RPMI8226 (cell line): ENCODE measurements at places on chromosomes 2 and 18.
A peak's percentile ranks its signal among the peaks of the same experiment; 100 is the strongest.

GRCh38 chr2:98374958-98375570 lies 28.8 kb downstream of the CNGA3 start:
- no peak for DNase-seq

- DNase-seq = no peak
Measured at GRCh38 chr18:11747731-11748130, 58.7 kb downstream of the GNAL start.

GRCh38 chr18:66211749-66212148 lies 392.1 kb downstream of the CDH19 start:
- no peak for DNase-seq

- no peak for DNase-seq
Measured at GRCh38 chr2:71944183-71944550, 203.5 kb downstream of the CYP26B1 start.

- no peak for DNase-seq
Measured at GRCh38 chr2:27323596-27324285, 844 bp upstream of the MPV17 start.

GRCh38 chr2:180747728-180748127 lies 232.7 kb upstream of the UBE2E3 start:
- no peak for DNase-seq

- DNase-seq = no peak
Measured at GRCh38 chr2:58419983-58420382, 178.9 kb upstream of the FANCL start.

GRCh38 chr2:158701101-158701500 lies 94.0 kb upstream of the DAPL1 start:
- DNase-seq = no peak

DNA sequence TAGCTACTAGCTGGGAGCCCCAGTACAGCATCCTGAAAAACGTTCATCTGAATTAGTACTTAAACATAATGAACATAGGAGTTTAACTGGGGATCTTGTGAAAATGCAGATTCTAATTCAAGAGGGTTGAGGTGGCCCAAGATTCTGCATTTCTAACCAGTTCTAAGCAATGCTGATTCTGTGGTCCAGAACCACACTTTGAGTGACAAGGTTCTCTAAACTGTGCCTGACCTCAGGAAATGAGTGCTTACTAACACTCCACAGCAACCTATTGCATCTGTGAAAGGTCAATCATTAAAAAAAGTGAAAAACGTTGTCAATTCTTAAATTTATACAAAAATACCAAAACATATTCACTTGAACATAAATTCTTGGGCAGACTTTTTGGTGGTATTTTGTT lies 157.1 kb upstream of the ZFP36L2 start:
- DNase-seq = no peak

DNA sequence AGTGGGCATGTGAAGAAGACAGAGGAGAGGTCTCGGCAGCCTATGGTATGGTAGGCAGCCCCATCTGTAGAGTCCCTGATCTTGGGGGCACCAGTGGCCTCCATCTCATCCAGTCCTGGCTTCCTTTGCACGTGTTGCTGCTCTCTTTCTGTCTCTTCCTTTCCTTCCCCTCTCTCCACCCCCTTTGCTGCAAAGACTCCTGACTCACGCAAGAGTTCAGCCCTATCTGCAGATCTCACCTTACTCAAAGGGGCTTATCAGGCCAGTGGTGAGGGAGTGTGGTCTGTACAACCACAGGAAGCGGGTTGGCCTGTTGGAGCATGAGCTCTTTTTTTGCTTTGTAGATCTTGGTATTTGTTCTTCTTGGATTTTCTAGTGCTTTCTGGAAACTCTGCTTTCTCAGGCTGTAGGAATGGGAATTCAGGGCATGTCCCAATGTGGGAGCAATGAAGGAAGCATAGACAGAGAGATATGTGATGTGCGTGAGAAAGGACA lies 14.6 kb upstream of the NT5DC4 start:
- no peak for DNase-seq

DNA sequence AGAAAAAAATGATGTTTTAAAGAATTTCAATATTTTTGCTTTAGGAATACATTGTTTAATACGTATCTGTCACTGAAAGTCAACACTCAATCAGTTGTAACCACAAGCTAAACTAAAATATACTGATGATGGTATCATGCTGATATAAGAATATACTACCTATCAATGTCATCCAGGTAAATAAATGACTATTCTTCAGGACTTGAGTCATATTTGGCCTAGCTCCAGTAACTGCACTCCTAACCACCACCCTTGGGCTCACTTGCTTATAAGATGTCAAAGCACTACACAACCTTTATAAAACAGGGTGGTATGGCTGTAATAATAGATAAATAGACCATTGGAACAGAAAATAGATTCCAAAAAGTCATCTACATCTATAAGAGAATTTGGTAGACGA lies 48.8 kb downstream of the RND3 start:
- no peak for DNase-seq

DNA sequence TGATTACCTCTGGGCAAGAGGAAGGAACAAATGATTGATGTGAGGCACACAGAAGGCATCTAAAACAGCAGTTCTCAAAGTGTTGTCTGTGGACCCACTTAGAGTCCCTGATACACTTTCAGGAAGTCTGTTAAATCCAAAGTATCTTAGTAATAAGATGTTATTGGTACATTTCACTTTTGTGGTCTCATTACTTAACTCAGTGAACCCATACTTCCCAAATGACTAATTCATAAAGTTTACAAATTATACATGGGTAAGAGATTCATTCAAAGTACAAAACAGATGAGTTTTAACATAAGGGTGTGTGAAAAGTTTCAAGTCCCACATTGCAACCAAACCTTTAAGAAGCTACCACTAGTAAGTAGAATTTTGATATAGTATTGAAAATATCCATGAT lies 440.5 kb downstream of the NUP35 start:
- DNase-seq = no peak

GRCh38 chr2:33314541-33314940 lies 161.9 kb upstream of the RASGRP3 start:
- no peak for DNase-seq

DNA sequence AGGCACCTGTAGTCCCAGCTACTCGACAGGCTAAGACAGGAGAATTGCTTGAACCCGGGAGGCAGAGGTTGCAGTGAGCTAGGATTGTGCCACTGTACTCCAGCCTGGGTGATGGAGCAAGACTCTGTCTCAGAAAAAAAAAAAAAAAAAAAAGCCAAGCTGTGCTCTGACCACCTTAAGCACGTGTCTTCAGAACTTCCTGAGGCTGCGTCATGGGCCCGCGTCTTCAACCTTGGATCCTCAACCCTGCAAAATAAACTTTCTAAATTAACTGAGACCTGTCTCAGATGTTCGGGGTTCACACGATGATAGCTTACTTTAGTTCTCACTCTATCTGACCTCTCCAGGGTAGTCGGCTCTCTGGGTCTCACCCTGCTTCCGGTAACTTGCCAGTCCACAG lies 65.8 kb upstream of the CABLES1 start:
- no peak for DNase-seq

DNA sequence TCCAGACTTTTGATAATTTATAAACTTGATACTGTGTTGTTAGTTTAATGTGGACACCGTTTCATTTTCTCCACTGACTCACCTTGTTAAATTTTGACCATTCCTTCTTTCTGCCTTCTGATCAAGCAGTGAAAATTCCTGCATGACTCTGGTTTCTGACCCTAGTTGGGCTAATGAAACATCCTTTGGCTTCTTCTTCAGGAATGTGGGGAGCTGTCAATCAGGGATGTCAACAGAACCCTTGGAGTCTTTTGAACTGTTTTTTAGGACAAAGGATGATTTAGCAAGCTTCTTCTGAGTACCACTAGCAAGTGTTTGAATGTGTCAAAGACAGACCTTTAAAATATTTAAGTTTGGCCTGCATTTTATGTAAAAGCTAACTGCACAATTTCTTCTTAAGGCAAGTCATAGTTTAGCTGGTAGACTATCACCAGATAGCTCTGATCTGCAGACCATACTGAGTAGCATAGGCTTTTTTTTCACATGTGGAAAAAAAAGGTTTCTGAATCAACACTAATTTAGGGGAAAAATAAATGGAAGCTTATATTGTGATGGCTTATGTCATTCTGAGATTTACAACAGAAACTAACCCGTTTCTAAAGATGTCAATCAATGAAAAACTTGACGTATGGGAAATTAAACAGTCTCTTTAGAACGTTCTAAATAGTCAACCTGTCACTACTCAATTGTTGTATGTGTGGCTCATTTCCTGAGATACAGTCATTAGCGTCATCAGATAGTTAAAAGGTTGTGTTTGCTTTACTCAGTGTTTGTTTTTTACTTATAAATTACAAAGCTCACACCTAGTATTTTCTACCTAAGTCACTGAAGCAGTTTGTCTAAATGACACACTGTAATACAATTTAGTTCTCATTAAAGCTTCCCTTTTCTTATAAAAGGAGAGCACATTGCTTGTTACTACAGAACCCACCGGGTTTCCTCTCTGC lies 311.4 kb downstream of the PTPRM start:
- no peak for DNase-seq

GRCh38 chr2:234447963-234448362 lies 48.9 kb downstream of the ARL4C start:
- DNase-seq = no peak

GRCh38 chr2:161120775-161121174 lies 39.5 kb upstream of the TANK start:
- DNase-seq = no peak

- no peak for DNase-seq
Measured at GRCh38 chr2:187429989-187430388, 18.1 kb downstream of the CALCRL start.

- DNase-seq = peak; percentile 79
Measured at GRCh38 chr2:11123856-11124759, 31.2 kb upstream of the SLC66A3 start.

DNA sequence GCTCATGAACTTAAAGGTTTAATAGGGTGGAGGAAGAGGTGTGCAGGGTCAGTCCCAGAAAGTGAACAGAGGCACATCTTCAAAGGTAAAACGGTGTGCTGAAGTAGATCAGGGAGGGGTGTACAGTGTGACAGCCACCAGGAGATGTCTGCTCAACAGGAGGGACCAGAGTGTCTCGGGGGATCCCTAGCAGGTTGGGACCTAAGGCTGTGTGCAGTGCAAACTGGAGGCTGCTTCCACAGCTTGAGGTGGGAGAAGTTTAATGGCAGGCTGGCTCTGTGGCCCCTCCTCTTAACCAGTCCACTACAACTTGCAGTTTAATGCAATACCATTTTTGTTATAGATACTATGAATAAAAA lies 33.2 kb downstream of the PLA2R1 start:
- DNase-seq = no peak

- DNase-seq = no peak
Measured at GRCh38 chr2:67625178-67625577, 228.0 kb downstream of the ETAA1 start.

DNA sequence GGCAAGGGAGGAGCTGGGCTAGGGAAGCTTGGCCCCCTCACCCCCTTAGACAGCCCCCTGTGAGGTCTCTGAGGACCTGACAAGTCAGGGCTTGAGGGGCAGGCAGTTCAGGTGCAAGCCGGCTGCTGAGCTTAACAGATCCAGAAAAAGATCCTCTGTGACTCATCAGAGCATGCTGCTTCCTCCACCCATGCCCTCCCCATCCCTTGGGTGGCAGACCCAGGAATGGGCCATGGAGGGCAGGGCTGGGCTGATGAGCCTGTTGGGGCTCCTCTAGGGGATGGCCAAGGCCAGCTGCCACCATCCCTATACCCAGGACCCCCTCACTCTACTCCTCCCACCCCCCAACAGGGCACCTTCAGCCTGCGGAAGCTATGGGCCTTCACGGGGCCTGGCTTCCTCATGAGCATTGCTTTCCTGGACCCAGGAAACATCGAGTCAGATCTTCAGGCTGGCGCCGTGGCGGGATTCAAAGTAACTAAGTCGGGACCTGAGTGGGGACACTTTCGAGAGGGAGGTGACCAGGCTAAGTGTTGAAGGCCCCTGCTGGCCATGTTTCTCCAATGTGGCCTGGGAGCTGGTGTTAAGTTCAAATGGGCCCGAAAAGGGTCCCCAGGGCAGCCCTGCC lies 1.9 kb downstream of the SLC11A1 start:
- no peak for DNase-seq

GRCh38 chr2:121796239-121796638 lies 40.8 kb downstream of the TSN start:
- DNase-seq = no peak

- DNase-seq = no peak
Measured at GRCh38 chr2:1641523-1641922, 102.8 kb downstream of the PXDN start.

DNA sequence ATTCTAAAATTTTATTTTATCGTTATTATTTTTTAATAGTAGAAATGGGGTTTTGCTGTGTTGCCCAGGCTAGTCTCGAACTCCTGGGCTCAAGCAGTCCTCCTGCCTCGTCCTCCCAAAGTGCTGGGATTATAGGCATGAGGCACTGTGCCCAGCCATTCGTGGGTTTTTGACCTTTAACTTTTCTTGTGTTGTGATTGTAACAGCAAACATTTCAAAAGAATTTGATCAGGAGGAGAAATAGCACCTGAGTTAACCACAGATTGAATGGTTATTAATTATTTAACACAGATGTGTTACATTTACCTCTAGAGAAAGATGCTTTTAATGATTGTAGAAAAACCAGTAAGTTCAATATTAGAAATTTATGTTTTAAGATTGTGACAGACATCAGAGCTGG lies 132.0 kb downstream of the HAUS1 start:
- DNase-seq = no peak

GRCh38 chr2:157087373-157088002 lies 170.0 kb upstream of the GALNT5 start:
- no peak for DNase-seq

- DNase-seq = no peak
Measured at GRCh38 chr2:232325324-232326273, 53.0 kb upstream of the ALPP start.

- no peak for DNase-seq
Measured at GRCh38 chr18:63472380-63472779, 4.4 kb upstream of the SERPINB5 start.

DNA sequence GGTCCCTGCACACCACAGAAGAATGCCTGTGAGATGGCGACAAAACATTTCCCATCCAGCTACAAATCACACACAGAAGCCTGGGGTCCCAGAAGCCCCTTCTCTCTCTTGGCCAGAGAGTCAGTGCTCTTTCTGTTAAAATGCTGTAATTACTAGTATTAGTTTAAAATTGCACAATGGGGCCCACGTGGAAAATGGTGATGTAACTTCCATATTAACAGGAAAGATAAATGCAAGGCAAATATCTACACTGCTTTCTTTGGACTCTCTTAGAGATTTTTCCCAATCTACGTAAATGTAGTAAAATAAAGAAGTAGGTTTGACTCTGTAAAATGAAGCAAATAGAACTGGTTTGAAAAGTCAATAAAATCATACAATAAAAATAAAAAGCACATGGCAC lies 113.9 kb upstream of the TFCP2L1 start:
- no peak for DNase-seq

- no peak for DNase-seq
Measured at GRCh38 chr2:109453371-109453995, 160.3 kb downstream of the SEPTIN10 start.

GRCh38 chr2:191922736-191923651 lies 76.1 kb upstream of the CAVIN2 start:
- DNase-seq = no peak
